ENCODE measurements at places on chromosomes 3 and 15.

DNA sequence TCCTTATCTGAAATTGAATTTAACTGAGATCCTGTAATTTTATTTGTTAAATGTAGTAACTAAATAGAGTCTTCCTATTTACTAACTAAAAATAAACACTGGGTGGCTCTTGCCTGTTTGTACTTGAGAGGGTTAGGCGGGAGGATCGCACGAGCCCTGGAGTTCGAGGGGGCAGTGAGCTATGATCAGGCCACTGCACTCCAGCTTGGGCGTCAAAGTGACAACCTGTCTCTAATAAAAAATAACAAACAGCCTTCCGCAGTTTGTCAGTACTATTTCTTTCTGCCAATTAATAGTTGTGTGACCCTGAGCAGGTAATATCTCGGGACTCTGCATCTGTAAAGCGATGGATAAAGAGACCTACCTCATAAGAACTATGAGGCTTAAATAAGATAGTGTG lies 768 bp upstream of the PDE12 start:
- DNase-seq: no peak

GRCh38 chr3:54900838-54901591 lies 26.8 kb downstream of the LRTM1 start:
- DNase-seq: no peak

DNA sequence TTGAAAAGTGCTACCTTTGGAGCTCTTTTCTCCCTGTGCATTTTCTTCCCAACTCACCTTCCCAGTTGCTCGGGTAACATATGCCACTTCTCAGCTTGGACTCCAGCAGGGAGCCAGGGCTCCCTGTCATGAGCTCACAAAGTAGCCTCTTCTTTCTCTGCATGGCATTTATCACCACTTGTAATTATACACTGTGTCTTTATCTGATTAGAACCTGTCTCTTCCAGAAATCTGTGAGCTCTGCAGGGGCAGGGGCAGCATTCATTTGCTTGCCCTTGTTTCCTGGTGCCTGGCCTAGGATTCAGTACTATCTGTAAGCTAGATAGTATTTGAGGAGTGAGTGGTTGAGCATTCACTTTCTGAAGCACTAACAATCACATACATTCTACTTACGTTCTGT lies 100.9 kb downstream of the CLSTN2 start:
- DNase-seq: no peak

- no peak for DNase-seq
Observed at GRCh38 chr3:58214484-58215316, 3.9 kb upstream of the DNASE1L3 start.

- DNase-seq: no peak
Observed at GRCh38 chr15:58141894-58142293, 3.7 kb downstream of the AQP9 start.

GRCh38 chr3:72008226-72008996 lies 223.5 kb upstream of the PROK2 start:
- DNase-seq: no peak

GRCh38 chr3:55331524-55331923 lies 155.6 kb downstream of the WNT5A start:
- DNase-seq: no peak

DNA sequence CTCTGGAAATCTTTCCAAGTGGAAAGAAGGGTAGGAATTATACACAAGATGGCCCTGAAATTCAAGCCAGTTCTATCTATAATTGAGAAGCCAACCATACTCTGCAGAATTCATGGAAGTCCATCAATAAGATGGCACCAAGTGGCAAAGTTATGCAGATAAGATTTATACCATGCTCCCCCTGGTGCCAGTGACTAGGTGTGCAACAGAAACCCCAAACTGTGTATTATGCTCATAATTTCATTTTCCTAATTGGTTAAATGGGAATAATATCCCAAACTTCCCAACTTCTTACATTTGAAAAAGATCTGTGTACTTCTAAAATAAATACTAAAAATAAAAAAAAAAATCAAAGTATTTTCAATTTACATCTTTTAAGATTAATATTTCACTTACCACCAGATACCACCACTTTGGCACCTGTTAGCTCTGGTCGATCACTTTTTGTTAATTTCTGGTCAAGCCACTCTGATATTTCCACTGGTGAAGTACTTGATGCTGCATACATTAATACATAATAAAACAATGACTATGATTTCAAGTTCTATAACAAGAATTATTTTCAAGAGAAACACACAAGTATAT lies 25.9 kb downstream of the ETFA start:
- no peak for DNase-seq

- no peak for DNase-seq
Observed at GRCh38 chr3:170274641-170275040, 52.4 kb downstream of the PRKCI start.

DNA sequence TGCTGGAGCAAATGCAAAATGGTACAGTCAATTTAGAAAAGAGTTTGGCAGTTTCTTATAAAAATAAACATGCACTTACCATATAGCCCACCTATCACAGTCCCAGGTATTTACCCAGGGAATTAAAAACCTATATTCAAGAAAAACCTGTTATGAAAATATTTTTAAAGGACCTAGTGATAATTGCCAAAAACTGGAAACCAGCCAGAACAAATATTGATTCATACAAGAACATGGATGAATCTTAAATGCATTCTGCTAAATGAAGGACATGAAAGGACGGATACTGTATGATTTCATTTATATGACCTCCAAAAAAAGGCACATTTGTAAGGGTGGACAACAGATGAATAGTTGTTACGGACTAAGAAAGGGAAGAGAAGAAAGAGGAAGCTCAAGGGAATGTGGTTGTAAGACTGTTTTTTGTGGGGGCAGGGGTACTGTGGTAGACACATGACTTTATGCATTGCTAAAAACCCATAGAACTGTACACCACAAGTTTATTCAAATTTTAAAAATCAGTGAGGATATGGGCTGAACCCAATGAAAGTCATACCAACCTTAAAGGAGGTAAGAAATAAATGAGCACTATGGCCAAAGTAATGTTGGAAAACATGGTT lies 61.0 kb downstream of the ZBBX start:
- no peak for DNase-seq

- no peak for DNase-seq
Observed at GRCh38 chr3:169556349-169556870, 107.1 kb downstream of the MECOM start.

GRCh38 chr15:68365140-68365745 lies 66.7 kb downstream of the ITGA11 start:
- DNase-seq: peak; percentile 9

DNA sequence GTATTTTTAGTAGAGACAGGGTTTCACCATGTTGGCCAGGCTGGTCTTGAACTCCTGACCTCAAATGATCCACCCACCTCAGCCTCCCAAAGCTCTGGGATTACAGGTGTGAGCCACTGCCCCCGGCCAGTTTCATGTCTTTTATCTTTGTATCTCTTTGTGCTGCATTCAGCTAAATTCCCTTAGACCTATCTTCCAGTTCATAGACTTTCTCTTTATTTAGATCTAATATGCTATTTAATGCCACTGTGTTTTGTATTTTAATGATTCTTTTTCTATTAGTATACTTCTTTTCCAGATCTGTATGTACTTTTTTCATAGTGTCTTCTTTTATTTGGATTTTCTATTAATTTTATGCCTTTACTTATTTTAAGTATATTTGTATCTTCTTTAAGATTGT lies 14.9 kb downstream of the MINAR1 start:
- no peak for DNase-seq

Measured in stimulated activated CD4-positive, alpha-beta T cell treated with anti-CD3 and anti-CD28 coated beads, TNF-alpha, amount 100 ng/mL, for 24 hours (primary cell).